SJSA1 (cell line): ENCODE measurements at places on chromosomes 3 and 15.

GRCh38 chr15:60399931-60400330, 2.1 kb upstream of the ANXA2 start:
- DNase-seq: no peak
- H3K4me1 ChIP-seq: peaks cover 61% of the 10 kb centered on the region
- no peaks in the 10 kb centered on the region for H3K27me3 ChIP-seq
- no peak overlapping the region for H3K4me3 ChIP-seq
- H3K36me3 ChIP-seq: peaks cover 29% of the 10 kb centered on the region

DNA sequence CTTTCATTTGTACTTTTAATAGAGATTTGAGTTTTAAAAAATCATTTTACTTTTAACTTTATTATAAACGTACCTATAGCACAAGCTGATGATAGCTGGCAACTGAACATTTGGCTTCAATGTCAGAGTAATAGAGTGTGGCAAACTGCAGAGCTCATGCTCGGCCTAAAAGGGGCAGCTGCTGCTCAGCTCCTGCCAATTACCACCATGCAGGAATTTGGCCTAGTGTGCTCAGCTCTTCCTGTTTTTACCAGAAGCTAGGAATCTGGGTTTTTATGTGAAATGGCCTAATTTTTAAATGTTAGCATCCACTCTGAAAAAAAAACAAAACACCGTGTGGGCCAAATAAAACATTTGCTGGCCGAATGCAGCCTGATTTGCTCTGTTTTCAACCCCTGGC, 1.8 kb downstream of the IFT122 start:
- peaks cover 20% of the 10 kb centered on the region for H3K4me1 ChIP-seq
- DNase-seq: peak; percentile 28
- H3K27ac ChIP-seq: peak overlapping the region; percentile 41; the same call in 1 of the 2 replicates
- no peak overlapping the region for H3K4me3 ChIP-seq

DNA sequence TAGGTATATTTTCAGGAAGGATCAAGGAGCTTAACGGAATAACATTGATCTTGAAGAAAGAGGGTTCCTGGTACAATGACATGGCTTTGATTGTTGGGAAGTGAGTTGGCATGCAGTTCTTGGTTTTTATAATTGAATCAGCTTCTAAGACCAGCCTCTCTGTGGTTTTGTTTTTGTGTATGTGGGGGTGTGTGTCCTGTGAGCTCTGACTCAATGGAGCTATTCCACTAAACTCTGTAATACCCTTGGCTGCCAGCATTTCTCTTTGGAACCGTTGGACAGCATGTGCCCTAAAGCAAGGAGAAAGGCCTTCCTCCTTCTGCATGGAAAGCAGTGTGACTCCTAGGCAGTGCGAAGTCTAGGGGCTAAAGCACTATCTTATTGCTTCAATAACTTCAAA, 124.8 kb downstream of the EDEM1 start:
- 0 out of 2 replicates have a peak, but pooled peaks cover 3% of the 10 kb centered on the region for H3K4me1 ChIP-seq
- H3K36me3 ChIP-seq: no peaks in the 10 kb centered on the region
- H3K27me3 ChIP-seq: no peaks in the 10 kb centered on the region
- DNase-seq: no peak
- H3K4me3 ChIP-seq: no peak overlapping the region

DNA sequence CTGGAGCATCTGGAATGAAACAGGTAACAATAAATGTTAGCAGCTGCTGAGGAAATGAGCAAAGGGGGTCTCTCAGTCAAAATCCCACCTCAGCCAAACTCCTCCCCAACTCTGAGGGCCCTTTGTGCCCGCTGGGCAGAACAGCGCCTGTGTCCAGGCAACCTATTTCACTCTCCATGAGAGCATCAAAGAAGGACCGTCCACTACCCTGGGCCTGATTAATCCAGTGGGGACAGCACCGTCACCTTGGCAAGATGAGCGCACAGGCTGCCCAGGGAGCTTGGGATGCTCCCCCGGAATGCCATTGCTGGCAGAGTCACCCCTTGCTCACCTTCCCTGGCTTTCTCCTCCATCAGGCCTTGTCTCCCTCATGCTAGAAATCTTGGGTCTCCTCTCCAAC, 97.4 kb upstream of the HACD2 start:
- H3K4me1 ChIP-seq: peaks cover 13% of the 10 kb centered on the region
- no peak overlapping the region for H3K27ac ChIP-seq
- no peak overlapping the region for H3K4me3 ChIP-seq
- no peaks in the 10 kb centered on the region for H3K36me3 ChIP-seq

GRCh38 chr15:74390647-74391288, 23.3 kb upstream of the CYP11A1 start:
- no peaks in the 10 kb centered on the region for H3K27me3 ChIP-seq
- no peak overlapping the region for H3K27ac ChIP-seq
- DNase-seq: no peak
- H3K4me1 ChIP-seq: peaks cover 11% of the 10 kb centered on the region; the same call in 1 of the 2 replicates

DNA sequence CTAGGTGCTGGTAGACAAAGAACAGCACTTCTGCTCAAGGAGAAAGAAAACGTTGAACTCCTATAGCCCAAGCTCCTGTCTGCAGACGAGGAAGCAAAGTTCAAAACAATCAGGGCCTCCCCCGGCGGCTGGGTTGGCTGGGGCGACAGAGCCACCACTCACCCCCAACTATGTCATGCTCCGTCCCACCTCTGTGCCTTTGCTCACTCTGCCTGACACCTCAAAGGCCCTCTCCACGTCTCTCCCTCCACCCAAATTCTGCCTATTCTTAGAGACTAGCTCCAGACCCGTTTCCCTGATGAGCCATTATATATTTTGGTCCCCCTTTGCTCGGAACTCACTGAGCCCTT, 304.3 kb downstream of the TLE3 start:
- DNase-seq: no peak
- H3K27me3 ChIP-seq: no peaks in the 10 kb centered on the region
- H3K36me3 ChIP-seq: no peaks in the 10 kb centered on the region
- H3K27ac ChIP-seq: no peak overlapping the region
- H3K4me1 ChIP-seq: peaks cover 25% of the 10 kb centered on the region

GRCh38 chr3:50491023-50491422, 12.4 kb downstream of the CACNA2D2 start:
- no peak overlapping the region for H3K4me3 ChIP-seq
- 0 out of 2 replicates have a peak, but pooled peaks cover 4% of the 10 kb centered on the region for H3K27me3 ChIP-seq
- H3K4me1 ChIP-seq: no peaks in the 10 kb centered on the region
- no peak for DNase-seq
- H3K36me3 ChIP-seq: no peaks in the 10 kb centered on the region

DNA sequence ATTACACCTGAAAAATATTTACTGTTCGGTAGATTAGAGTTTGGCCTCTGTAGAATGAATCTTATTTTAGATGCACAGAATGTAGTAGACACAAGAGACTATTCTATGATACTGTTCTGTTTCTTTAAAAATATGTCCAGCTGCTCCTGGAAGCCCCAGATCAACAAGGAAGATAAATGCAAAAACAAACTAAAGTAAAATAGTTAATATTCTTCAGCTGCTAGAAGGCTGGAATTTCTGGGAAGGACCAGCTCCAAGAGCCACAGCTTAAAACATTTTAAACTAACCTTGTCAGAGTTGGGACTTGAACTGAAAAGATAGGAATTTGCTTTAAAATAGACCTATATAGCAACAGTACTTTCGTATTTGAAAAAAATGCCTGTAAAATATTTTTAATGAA, 277.9 kb downstream of the PTPRG start:
- no peak for DNase-seq
- H3K4me3 ChIP-seq: no peak overlapping the region
- no peaks in the 10 kb centered on the region; the same call in 1 of the 2 replicates for H3K4me1 ChIP-seq
- no peak overlapping the region for H3K27ac ChIP-seq
- H3K36me3 ChIP-seq: no peaks in the 10 kb centered on the region

GRCh38 chr15:88571852-88572259, 25.4 kb upstream of the DET1 start:
- no peaks in the 10 kb centered on the region for H3K36me3 ChIP-seq
- H3K27ac ChIP-seq: no peak overlapping the region
- no peak for DNase-seq
